Stimulated activated CD8-positive, alpha-beta memory T cell treated with anti-CD3 and anti-CD28 coated beads, Interleukin-2, amount 100 ng/mL, for 1 hour (primary cell): ENCODE measurements at places on chromosomes 16 and 17.

- no peak for DNase-seq
Measured at GRCh38 chr17:2138318-2138717, 83.4 kb downstream of the HIC1 start.

- no peak for DNase-seq
Measured at GRCh38 chr17:62627904-62628633, 599 bp downstream of the MRC2 start.

- no peak for DNase-seq
Measured at GRCh38 chr16:66309-67182, 5.9 kb downstream of the RHBDF1 start.

GRCh38 chr17:43584666-43585102 is 38.5 kb upstream of the ETV4 start:
- DNase-seq, result no peak

DNA sequence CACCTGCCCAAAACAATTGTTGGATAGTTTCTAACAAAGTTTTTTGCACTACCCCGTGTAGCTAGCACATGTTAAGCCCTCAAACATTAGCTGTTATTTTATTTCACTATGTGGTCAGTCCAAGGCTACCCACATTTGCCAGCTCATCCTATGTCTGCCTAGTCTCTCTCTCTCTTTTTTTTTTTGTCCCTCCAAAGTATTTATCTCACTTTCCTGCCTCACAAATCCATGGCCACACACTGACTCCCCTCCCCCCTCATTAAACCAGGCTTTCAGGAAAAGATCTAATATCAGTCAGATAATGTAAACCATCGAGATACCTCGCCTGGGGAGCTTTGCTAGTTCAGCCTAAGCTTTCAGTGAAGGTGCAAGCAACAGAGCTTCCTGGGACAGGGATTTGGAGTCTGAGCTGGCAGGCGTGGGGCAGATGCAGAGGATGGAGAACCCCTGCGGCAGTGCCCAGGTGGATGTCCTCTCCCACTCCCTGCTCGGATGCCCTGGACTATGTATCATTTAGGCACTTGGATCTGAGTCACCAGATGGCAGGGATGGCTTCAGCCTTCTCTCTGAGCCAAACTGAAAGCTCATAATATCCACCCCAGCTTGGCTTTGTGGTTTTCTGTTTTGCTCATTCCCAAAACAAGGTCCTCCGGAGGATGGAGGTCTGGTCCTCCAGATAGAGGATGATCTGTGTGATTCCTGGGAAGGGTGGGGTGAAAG is 73.7 kb upstream of the FOXF1 start:
- no peak for DNase-seq
